ENCODE measurements at places on chromosomes 7 and 10. TPM values are rescaled to one million over a fixed set of nuclear protein-coding genes. Genes with fewer than 3 reads are reported as not detected.
A peak's percentile ranks its signal among the peaks of the same experiment; 100 is the strongest.

DNA sequence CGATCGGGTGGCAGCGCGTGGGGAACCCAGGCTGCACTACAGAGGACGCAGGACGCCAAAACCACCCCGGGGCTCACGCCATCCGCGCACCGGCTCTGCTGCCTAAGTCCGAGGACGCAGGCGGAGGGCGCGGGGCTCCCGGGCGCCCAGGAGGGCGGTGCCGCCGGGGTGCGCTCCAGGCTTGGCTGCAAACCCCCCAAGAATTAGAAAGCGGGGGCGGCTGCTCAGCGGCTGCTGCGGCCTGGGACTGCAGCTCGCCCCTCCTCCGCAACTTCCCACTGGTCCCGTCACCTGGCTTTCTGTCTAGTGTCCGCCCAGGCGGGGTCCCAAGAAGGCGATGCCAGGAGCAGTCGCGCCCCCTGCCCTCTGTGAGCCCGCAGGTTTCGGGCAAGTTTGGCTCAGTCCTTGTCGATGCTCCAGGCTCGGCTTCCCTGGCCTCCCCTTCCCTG lies 1.7 kb upstream of the POU6F2 start:
- H3K27ac ChIP-seq, result no peak overlapping the region
- no peaks in the 10 kb centered on the region for H3K4me1 ChIP-seq
- H3K36me3 ChIP-seq, result no peaks in the 10 kb centered on the region
- H3K27me3 ChIP-seq, result peaks cover 11% of the 10 kb centered on the region
- peak overlapping the region; percentile 50 for H3K4me3 ChIP-seq

Gene CDK14
- 22.2 TPM for total RNA-seq

Gene OPN4
- not detected for total RNA-seq

GRCh38 chr10:117294039-117294645 lies 53.2 kb downstream of the SLC18A2 start:
- no peak overlapping the region for H3K27ac ChIP-seq
- H3K4me3 ChIP-seq, result no peak overlapping the region
- no peaks in the 10 kb centered on the region for H3K36me3 ChIP-seq
- no peaks in the 10 kb centered on the region for H3K4me1 ChIP-seq
- H3K27me3 ChIP-seq, result no peaks in the 10 kb centered on the region

- H3K27ac ChIP-seq, result no peak overlapping the region
- no peak for DNase-seq
- no peaks in the 10 kb centered on the region for H3K36me3 ChIP-seq
- H3K27me3 ChIP-seq, result no peaks in the 10 kb centered on the region
- no peaks in the 10 kb centered on the region for H3K4me1 ChIP-seq
- H3K4me3 ChIP-seq, result no peak overlapping the region
Observed at GRCh38 chr7:68787566-68787965, 810.7 kb upstream of the AUTS2 start.

Gene HYAL4
- total RNA-seq, result not detected

Gene GNGT1
- total RNA-seq, result not detected

All from tibial nerve (tissue), 4 donors.